ENCODE measurements at places on chromosomes 1 and 21.

DNA sequence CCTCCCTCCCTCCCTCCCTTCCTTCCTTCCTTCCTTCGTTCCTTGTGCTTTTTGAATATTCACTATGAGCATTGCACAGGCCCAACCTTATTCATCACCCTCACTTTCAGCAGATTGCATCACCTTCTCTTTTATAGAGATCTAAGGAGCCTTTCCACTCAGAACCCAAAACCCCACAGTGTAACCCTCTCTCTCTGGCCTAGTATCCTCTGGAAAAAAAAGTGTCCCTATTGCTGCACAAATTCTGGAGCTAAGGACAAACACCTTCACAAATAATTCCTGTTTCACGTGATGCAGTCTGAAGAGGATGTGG is 25.6 kb downstream of the OR10J5 start:
- no peak for DNase-seq

DNA sequence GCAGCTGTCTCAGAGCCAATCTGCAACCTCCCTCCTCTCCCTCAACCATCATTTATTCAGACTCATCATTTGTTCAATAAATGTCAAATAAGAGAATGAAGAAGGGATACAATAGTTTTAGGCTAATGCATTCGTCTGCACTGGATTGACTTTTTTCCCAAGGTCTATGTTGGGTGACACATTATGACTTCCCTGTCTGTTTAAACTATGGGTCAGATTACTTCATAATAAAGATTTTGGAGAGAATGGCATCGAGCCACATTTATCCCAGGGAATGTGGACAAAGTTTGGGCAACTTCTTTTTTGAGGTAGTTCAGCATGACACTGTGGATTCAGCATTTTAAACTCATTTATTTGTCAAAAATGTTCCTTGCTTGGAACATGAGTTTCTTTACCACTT is 107.4 kb upstream of the ADGRL2 start:
- DNase-seq: no peak

GRCh38 chr21:33025106-33025488 is 638 bp upstream of the OLIG2 start:
- DNase-seq: peak; percentile 70

GRCh38 chr21:31754708-31754960 is 22.7 kb upstream of the SCAF4 start:
- DNase-seq: no peak

DNA sequence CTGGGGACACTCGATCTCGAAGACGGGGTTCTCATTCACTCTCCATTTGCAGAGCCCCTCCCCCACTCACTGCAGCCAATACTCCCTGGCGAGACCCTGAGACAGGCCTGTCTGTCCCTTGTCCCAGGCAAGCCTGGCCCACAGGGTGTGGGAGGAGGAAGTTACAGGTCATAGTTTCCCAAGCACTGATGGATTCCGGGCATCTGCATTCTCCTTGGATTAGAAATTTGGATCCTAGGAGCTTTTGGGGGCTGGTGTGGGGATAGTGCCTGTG is 11.3 kb downstream of the WNT3A start:
- no peak for DNase-seq

- no peak for DNase-seq
These were observed 491 bp upstream of the RAP1A start for GRCh38 chr1:111618961-111619634.

DNA sequence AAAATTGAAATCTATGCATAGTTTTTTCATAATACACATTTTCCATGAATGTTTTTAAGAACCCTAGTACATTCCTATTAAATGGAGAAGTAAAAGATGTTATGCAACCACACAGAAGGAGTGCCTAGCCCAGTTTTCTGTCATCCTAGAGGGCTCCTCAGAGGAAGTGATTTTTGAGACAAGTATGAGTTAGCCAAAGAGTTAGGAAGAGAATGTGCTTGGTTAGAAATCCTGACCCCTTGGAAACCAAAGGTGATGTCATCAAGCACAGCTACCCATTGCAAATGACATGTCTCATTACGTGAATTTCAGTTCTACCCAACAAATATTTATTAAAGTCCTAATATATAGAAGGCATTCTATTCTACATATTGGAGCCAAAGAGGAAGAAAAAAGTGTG is 88.9 kb upstream of the TNFSF4 start:
- DNase-seq: no peak

- DNase-seq: no peak
These were observed at the start of gene RUNX3 for GRCh38 chr1:24930260-24931145. RUNX3 (minus strand) TSS chr1:24930276; CDS start chr1:24929868, 408 bp downstream.

DNA sequence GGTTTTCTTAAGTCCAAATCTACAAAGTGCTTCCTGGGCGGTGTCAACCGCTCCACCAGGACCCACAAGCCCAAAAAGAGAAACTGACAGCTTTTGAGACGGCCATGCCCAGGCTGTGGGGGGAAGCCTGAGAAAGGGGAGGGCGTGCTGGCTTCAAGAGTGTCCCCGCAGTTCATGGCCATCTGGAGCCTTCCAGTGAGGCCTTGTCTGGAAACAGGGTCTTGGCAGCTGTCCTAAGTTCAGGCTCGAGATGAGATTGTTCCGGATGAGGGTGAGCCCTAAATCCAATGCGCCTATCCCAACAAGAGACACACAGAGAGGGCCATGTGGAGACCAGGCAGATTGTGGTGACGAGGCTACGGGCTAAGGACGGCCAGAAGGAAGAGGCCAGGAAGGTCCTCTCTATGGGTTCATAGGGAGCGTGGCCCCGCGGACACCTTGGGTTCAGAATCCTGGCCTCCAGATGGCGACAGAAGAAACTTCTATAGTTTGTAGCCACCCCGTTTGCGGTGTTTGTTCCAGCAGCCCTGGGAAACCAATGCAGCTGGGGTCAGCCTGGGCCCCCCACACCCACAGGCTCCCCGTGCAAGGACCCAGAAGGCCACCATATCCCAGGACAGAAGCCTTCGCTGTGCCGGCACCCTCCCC is 70.2 kb downstream of the ARHGEF16 start:
- no peak for DNase-seq

DNA sequence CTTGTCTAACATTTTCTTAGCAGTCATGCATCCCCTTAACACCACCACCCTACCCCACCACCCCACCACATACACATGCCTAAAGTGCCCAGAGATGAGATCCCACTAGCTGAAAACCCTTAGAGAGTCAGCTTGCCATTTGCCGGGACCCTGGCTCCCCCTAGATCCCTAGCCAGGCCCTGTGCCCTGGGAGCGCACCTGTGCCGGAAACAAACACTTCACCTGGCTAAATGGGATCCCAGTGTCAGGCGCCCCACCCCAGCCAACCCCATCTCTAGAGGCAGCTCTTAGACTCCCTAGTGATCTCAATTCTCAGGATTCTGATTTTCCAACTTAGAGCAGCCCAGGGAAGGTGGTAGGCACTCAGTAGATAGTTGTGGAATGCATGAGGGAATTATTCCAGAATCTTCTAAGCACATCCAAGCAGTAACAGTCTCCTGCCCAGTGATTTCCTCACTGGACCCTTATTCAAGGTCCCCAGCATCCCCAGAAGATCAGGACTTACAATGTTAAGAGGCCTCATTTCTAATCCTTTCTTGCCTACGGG is 105.2 kb downstream of the LAMC2 start:
- DNase-seq: no peak

DNA sequence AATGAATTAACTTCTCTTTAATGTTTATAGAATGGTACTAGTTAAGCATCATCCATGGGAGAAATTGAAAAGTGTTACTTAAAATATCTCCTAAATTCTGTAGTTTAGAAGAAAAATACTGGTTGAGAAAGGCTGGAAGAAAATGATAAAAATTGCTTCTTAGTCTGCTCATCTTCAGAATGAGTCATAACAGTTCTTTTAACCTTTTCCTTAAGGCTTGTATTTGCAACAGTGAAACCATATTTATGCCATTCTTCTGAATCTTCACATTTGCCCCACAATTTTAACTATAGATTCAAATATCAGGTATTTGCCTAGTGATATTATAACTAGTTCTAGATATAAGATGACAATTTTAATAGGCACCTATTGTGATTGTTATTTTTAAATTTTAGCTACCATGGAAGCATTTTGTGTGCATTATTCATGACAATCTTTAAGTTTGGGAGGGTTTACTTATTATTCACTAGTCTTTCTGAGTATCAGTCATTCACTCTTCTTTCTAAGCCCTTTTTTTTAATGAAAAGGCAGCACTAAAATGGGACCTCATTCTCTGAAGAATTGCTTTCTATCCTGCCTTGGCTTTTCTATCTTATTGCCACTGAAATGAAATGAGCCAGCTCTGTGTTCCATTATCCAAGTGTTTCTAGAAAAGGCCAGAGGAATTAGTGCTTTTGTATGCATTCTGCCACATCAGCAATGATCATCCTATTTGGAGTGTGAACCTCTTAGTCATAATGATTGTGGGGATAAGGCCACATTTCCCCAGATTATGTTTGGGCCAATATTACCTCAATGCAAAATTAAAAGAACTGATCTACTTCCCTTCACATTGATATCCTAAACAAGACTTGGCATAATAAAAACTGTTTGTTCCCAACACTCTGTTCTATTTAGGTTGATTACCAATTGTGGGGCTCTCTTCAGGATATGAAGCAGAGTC is 58.4 kb downstream of the SAMSN1 start:
- DNase-seq: no peak

DNA sequence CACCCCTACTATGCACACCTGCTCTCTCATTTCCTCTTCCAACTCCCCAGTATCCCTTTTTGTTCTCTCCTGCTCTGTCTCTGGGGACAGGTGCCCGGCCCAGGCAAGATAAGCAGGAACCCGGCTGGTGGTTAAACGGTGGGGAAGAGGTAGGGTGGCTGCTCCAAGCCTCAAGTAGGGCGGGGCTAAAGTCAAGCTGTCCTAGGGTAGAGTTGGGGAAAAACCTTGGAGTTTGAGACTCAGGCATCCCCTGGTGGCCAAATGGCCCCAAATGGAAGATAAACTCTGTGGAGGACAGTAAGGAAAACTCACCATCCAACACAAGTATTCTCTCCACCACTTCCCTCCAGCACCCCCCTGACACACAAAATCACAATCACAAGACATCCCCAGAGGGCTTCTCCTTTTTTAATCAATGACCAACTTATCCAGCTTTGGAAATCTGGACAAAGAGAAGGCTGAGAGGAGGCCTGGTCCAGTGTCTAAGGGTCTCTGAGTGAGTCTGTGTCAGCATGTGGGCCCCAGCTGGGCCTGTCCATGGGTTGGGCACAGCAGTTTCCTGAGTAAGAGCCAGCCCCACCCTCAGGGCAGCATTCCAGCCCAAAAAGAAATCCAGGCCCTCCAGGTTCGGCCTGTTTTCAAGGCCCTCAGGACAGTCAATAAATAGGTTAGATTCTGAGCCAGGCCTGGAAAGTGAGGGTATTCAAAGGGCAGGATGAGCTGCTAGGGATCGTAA is 9.8 kb downstream of the POMGNT1 start:
- DNase-seq: peak; percentile 91

- DNase-seq: no peak
These were observed 5.4 kb upstream of the COQ8A start for GRCh38 chr1:226934483-226935237.

DNA sequence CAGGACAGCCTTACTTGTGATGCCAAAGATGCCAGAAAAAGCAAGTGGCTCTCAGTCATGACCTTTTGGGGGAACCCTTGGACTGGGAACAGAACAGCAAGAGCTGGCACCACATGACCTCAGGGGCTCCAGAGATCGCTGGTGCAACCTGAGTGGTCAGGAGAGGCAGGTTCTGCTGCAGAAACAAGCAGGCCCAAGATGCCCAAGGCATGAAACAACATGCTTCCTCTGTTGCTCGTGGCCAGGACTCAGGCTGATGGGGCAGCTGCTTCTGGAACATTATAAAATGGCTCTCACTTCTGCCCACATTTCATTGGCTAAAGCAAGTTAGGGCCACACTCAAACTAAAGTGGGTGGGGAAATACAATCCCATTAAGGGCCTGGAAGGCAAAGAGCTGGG is 17.7 kb upstream of the CLSTN1 start:
- DNase-seq: peak; percentile 25

- no peak for DNase-seq
These were observed 323.1 kb upstream of the NFIA start for GRCh38 chr1:60759291-60759690.

- DNase-seq: peak; percentile 60
These were observed 3.0 kb downstream of the EPS8L3 start for GRCh38 chr1:109760581-109761226.

- DNase-seq: peak; percentile 51
These were observed 128.7 kb downstream of the PHTF1 start for GRCh38 chr1:113630340-113631327.

DNA sequence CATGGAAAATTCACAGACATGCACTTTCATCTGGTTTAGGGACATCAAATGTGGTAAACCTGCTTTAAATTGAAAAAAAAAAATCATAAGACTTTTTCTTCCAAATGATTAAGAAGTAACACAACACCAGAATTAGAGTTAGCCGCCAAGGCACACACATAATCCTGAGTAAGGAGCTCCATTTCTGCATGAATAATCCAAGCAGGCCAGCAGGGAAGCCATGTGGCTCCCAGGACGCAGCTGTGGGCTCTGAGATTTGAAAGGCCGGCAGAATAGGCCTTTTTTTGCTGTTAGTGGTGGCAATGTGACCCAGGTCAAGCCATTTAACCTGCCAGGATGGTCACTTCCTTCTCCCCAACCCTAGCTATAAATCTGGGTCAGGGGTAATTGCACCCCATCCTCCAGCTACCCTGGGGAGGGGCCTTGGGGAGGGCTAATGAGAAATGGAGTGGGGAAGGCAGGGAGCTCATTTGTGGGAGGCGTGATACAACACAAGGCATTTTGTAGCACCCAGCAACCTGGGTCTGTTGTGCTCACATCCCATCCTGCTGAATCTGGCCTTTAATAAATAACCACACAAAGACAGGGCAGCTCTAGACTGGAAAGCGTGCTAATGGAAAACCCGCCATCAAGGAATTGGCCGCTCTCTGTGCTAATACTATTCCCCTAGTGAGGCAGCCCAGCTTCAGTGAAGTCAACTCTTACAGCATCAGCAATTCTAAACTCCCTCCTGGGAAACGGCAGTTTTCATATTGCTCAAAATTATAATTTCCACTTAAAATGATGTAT is 178.5 kb downstream of the RHOU start:
- no peak for DNase-seq

DNA sequence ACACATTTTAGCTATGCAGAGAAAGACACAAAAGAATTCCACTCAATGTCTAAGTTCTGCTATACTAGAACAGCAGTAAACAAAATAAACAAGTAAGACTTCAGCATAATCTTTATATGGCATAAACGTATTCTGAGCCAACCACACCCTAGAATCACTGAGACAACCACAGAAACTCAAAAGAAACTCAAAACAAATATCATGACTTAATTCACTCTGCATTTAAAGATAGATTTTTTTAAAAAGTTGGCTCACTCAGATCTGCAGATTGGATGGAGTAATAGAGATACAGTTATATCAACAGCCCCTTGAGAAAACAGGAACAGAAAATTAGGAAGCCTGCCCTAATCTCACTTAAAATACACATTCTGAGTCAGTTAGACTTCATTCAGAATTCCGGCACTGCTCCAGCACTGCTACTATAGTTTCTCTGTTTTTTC is 95.0 kb downstream of the COL24A1 start:
- no peak for DNase-seq

DNA sequence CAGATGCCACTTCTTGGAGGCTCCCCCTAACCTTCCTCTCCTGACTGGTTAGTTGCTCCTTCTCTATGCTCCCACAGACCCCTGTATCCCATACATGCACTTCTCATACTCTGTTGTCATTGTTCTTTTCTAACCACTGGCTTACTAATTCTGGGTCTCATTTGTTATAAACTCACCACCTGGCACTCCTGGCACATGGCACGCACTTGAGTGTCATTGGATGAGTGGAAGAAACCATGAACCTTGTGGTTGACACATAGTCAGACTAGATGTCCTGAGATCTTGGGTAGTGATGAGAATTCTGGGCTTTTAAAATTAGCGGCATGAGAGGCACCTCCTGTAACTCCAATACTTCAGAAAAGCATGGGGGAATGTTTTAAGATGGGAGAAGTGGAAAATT is 49.3 kb downstream of the TRIM62 start:
- no peak for DNase-seq
